ENCODE measurements at places on chromosomes 12 and 14. TPM values are rescaled to one million over a fixed set of nuclear protein-coding genes. Genes with fewer than 3 reads are reported as not detected.

The CLEC2D gene
- total RNA-seq, result 10.1 TPM

The PLCZ1 gene
- 2.3 TPM for total RNA-seq

The LMNTD1 gene
- total RNA-seq, result 4.6 TPM

The OR4E2 gene
- not detected for total RNA-seq

The ADAMTS20 gene
- total RNA-seq, result 0.46 TPM

The RNF212B gene
- total RNA-seq, result not detected

The HPD gene
- not detected for total RNA-seq

The C14orf39 gene
- 0.92 TPM for total RNA-seq

The PTPRO gene
- 126 TPM for total RNA-seq

The BICDL1 gene
- 41.1 TPM for total RNA-seq

The MYL6 gene
- 650 TPM for total RNA-seq

The TESPA1 gene
- not detected for total RNA-seq

The CRIP1 gene
- total RNA-seq, result 2.3 TPM

The ARID4A gene
- 55.4 TPM for total RNA-seq

The APOF gene
- not detected for total RNA-seq

The HOXC6 gene
- not detected for total RNA-seq

The CD4 gene
- 4.8 TPM for total RNA-seq

The RD3L gene
- total RNA-seq, result 1.2 TPM

The HVCN1 gene
- total RNA-seq, result 6.9 TPM

The TUBA1A gene
- 10,429 TPM for total RNA-seq

The DYNC1H1 gene
- total RNA-seq, result 782 TPM

The KRT83 gene
- total RNA-seq, result not detected

The CCDC197 gene
- total RNA-seq, result not detected

The SLC10A1 gene
- total RNA-seq, result not detected

The CLEC9A gene
- total RNA-seq, result not detected

The GDF3 gene
- not detected for total RNA-seq

The PPP1R1A gene
- 31.8 TPM for total RNA-seq

The ABCB9 gene
- 15.9 TPM for total RNA-seq

The CYP46A1 gene
- total RNA-seq, result 19.6 TPM

The DTX1 gene
- 34.8 TPM for total RNA-seq

The NEMP1 gene
- total RNA-seq, result 7.6 TPM

The KCNH5 gene
- total RNA-seq, result 10.6 TPM

The CLMN gene
- total RNA-seq, result 3.2 TPM

The WNT5B gene
- 18.7 TPM for total RNA-seq

The FSCB gene
- not detected for total RNA-seq

The CD163L1 gene
- 4.4 TPM for total RNA-seq

The SNX6 gene
- 94.1 TPM for total RNA-seq

The PDZRN4 gene
- 60.0 TPM for total RNA-seq

The BCL2L2 gene
- total RNA-seq, result 21.9 TPM

The SLC17A8 gene
- total RNA-seq, result 10.1 TPM

The BHLHE41 gene
- 5.5 TPM for total RNA-seq

The TRMT61A gene
- total RNA-seq, result 6.9 TPM

The KRT6A gene
- total RNA-seq, result not detected

The ADSS1 gene
- 6.7 TPM for total RNA-seq

The RASSF9 gene
- total RNA-seq, result 7.2 TPM

The KRT6C gene
- not detected for total RNA-seq

The RHOJ gene
- total RNA-seq, result 7.2 TPM

The TMX1 gene
- total RNA-seq, result 35.5 TPM

The OR11H6 gene
- not detected for total RNA-seq

The GLT1D1 gene
- total RNA-seq, result 24.9 TPM

Data from diencephalon (tissue), 1 donor.